ENCODE measurements at places on chromosomes 11 and 22. TPM values are rescaled to one million over a fixed set of nuclear protein-coding genes. Genes with fewer than 3 reads are reported as not detected.

APOL5 gene
- not detected for total RNA-seq

KREMEN1 gene
- total RNA-seq = 9.4 TPM

IGLL1 gene
- total RNA-seq = not detected

MMP27 gene
- not detected for total RNA-seq

RAG2 gene
- total RNA-seq = not detected
